Fibroblast of lung (primary cell): ENCODE measurements at places on chromosomes 5 and 9. TPM values are rescaled to one million over a fixed set of nuclear protein-coding genes. Genes with fewer than 3 reads are reported as not detected.

Gene NUTM2G
- not detected in 2 replicates for total RNA-seq

Gene PCDHGA4
- total RNA-seq, result 2.8 and 7.6 TPM in 2 replicates

Gene CFAP90
- 0.26 TPM in 1 of 2 replicates, not detected in the other for total RNA-seq

Gene CDC25C
- 0.26 and 3.0 TPM in 2 replicates for total RNA-seq

Gene IQGAP2
- 7.9 and 8.5 TPM in 2 replicates for total RNA-seq

Gene PLK2
- 835 and 983 TPM in 2 replicates for total RNA-seq

Gene HTR1A
- total RNA-seq, result not detected in 2 replicates

Gene PHF24
- total RNA-seq, result under 0.01 and 0.17 TPM in 2 replicates

Gene CER1
- total RNA-seq, result not detected in 2 replicates

Gene NACC2
- total RNA-seq, result 18.2 and 18.5 TPM in 2 replicates

Gene PTCD2
- total RNA-seq, result 9.5 and 15.9 TPM in 2 replicates

Gene EIF4E1B
- total RNA-seq, result not detected in 2 replicates

Gene FBP2
- total RNA-seq, result not detected in 2 replicates

Gene CXCL14
- 0.17 and 0.26 TPM in 2 replicates for total RNA-seq

Gene CEL
- under 0.01 and 0.33 TPM in 2 replicates for total RNA-seq

Gene ZMAT2
- 69.4 and 77.0 TPM in 2 replicates for total RNA-seq

Gene AGXT2
- total RNA-seq, result not detected in 2 replicates

GRCh38 chr5:91053741-91054025 is 329.4 kb downstream of the ARRDC3 start:
- H3K36me3 ChIP-seq, result no peaks in the 10 kb centered on the region
- H3K27ac ChIP-seq, result no peak overlapping the region
- no peaks in the 10 kb centered on the region for H3K4me1 ChIP-seq
- no peak for DNase-seq

GRCh38 chr5:14727428-14727865 is 62.9 kb downstream of the OTULIN start:
- no peaks in the 10 kb centered on the region for H3K36me3 ChIP-seq
- no peak overlapping the region for H3K4me3 ChIP-seq
- H3K4me1 ChIP-seq, result peaks cover 5% of the 10 kb centered on the region
- no peaks in the 10 kb centered on the region for H3K27me3 ChIP-seq

DNA sequence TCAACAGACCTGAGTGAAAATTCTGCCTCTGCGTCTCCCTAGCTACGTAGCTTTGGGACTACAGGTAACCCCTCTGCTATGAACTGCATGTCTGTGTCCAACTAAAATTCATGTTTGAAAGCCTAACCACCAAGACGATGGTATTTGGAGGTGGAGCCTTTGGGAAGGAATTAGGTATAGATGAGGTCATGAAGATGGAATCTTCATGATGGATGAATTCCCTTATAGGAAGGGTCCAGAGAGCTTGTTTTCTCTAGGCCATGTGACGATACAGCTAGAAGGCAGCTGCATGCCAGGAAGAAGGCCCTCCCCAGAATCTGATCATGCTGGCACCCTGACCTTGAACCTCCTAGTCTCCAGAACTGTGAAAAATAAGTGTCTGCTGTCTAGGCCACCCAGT is 296.4 kb downstream of the SLIT3 start:
- H3K4me1 ChIP-seq, result no peaks in the 10 kb centered on the region
- no peaks in the 10 kb centered on the region for H3K27me3 ChIP-seq
- H3K4me3 ChIP-seq, result no peak overlapping the region
- DNase-seq, result peak; percentile 79
- no peak overlapping the region for H3K27ac ChIP-seq
- no peaks in the 10 kb centered on the region for H3K36me3 ChIP-seq

- no peaks in the 10 kb centered on the region for H3K27me3 ChIP-seq
- DNase-seq, result no peak
- H3K27ac ChIP-seq, result no peak overlapping the region
- H3K4me1 ChIP-seq, result no peaks in the 10 kb centered on the region
- no peaks in the 10 kb centered on the region for H3K36me3 ChIP-seq
- H3K4me3 ChIP-seq, result no peak overlapping the region
Measured at GRCh38 chr9:93702261-93702660, 125.9 kb downstream of the PHF2 start.

DNA sequence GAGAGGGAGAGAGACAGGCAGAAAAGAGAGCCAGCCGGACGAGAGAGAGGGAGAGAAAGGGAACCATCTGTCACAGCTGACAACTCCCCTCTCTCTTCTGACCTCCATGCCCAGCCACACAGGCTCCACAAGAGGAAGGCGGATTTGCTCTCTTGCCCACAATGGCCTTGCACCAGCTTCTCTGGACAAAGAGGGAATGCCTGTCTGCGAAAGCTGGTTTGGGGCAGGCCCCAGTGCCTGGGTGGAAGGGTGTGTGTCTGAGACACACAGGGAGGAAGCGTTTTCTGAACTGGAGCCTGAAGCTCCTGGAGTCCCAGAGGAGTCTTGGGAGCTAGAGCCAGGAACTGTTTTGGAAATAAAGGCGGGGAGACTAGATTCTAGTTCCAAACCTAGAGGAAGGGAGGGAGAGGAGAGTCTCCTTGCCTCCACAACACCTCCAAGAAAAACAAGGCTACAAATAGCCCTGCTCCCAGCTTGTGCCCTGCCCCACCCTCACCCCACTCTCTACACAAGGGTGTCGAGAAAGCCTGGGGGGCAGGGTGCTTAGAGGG is 12.5 kb downstream of the C1QTNF2 start:
- no peaks in the 10 kb centered on the region for H3K27me3 ChIP-seq
- no peak for DNase-seq
- H3K4me1 ChIP-seq, result peaks cover 5% of the 10 kb centered on the region
- no peaks in the 10 kb centered on the region for H3K36me3 ChIP-seq

GRCh38 chr5:115475788-115476187 is 68.8 kb downstream of the FEM1C start:
- no peak overlapping the region for H3K27ac ChIP-seq
- no peaks in the 10 kb centered on the region for H3K4me1 ChIP-seq
- no peaks in the 10 kb centered on the region for H3K36me3 ChIP-seq

GRCh38 chr5:174314261-174314660 is 268.8 kb downstream of the NSG2 start:
- H3K36me3 ChIP-seq, result no peaks in the 10 kb centered on the region
- no peak overlapping the region for H3K4me3 ChIP-seq
- no peak for DNase-seq
- H3K4me1 ChIP-seq, result no peaks in the 10 kb centered on the region
- no peaks in the 10 kb centered on the region for H3K27me3 ChIP-seq

GRCh38 chr9:27368316-27368985 is 71.5 kb upstream of the EQTN start:
- DNase-seq, result no peak
- no peak overlapping the region for H3K4me3 ChIP-seq
- H3K4me1 ChIP-seq, result no peaks in the 10 kb centered on the region
- no peaks in the 10 kb centered on the region for H3K36me3 ChIP-seq

- no peak overlapping the region for H3K4me3 ChIP-seq
- peaks cover 2% of the 10 kb centered on the region for H3K4me1 ChIP-seq
- DNase-seq, result peak; percentile 55
- no peak overlapping the region for H3K27ac ChIP-seq
- H3K27me3 ChIP-seq, result no peaks in the 10 kb centered on the region
Measured at GRCh38 chr5:68562308-68562707, 346.8 kb downstream of the PIK3R1 start.

GRCh38 chr9:35757226-35757891 is 3.3 kb upstream of the MSMP start:
- peaks cover 7% of the 10 kb centered on the region for H3K4me1 ChIP-seq
- DNase-seq, result no peak
- H3K27me3 ChIP-seq, result peaks cover 2% of the 10 kb centered on the region
- H3K36me3 ChIP-seq, result peaks cover 6% of the 10 kb centered on the region
- H3K4me3 ChIP-seq, result peak overlapping the region; percentile 5

DNA sequence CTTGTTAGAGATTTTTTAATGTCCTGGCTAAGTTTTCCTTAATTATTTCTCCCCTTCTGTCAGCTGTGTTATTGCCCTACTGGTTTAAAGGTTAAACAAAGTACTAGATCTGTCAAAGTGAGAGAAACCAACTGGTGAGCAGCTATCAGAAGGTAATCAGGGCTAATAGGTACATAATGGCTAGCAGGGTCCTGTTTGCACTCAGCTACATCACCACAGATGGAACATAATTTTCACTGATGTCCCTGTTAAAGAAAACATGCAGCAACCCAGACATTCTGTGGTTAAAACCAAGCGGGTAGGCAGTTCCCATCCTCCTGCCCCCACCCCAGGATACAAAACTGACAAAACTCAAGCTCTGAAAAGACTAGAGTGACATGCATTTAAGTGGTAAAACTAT is 473.9 kb downstream of the NR2F1-AS1 start:
- H3K4me3 ChIP-seq, result no peak overlapping the region
- H3K4me1 ChIP-seq, result no peaks in the 10 kb centered on the region
- H3K27me3 ChIP-seq, result no peaks in the 10 kb centered on the region

GRCh38 chr5:132215329-132215728 is 12.3 kb downstream of the P4HA2 start:
- peak overlapping the region; percentile 62 for H3K27ac ChIP-seq
- H3K4me1 ChIP-seq, result peaks cover 9% of the 10 kb centered on the region
- DNase-seq, result peak; percentile 98
- peaks cover 16% of the 10 kb centered on the region for H3K36me3 ChIP-seq
- H3K4me3 ChIP-seq, result no peak overlapping the region
- no peaks in the 10 kb centered on the region for H3K27me3 ChIP-seq

GRCh38 chr9:133205996-133206931 is 2.8 kb downstream of the OBP2B start:
- H3K27ac ChIP-seq, result no peak overlapping the region
- no peaks in the 10 kb centered on the region for H3K4me1 ChIP-seq
- peaks cover 2% of the 10 kb centered on the region for H3K27me3 ChIP-seq
- no peaks in the 10 kb centered on the region for H3K36me3 ChIP-seq
- no peak overlapping the region for H3K4me3 ChIP-seq

GRCh38 chr5:94832685-94833084 is 214.2 kb downstream of the SLF1 start:
- H3K27me3 ChIP-seq, result no peaks in the 10 kb centered on the region
- no peak overlapping the region for H3K4me3 ChIP-seq
- no peak for DNase-seq
- H3K27ac ChIP-seq, result no peak overlapping the region

GRCh38 chr5:177276886-177277285 is 26.6 kb downstream of the RAB24 start:
- H3K27ac ChIP-seq, result no peak overlapping the region
- peaks cover 6% of the 10 kb centered on the region for H3K36me3 ChIP-seq
- no peaks in the 10 kb centered on the region for H3K4me1 ChIP-seq
- no peak overlapping the region for H3K4me3 ChIP-seq
- no peak for DNase-seq

- H3K4me3 ChIP-seq, result no peak overlapping the region
- no peak overlapping the region for H3K27ac ChIP-seq
Measured at GRCh38 chr5:103589357-103589756, 26.8 kb upstream of the NUDT12 start.

DNA sequence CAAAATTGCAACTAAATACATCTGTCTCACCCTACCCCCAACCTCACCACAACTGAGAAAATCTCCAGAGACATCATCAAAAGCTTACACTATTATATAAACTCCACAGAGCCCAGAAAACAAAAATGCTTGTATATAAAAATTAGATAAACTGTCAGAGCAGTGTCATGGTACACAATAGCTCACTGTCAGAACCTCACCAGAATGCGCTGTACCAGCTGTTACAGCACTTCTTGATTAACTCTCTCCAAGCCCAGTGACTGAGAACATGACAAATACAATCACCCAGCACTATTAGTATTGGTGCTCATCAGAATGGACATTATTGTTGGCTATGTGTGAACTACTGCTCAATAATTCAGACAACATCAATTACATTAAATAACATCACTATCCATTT is 65.7 kb downstream of the ZDHHC21 start:
- no peak overlapping the region for H3K27ac ChIP-seq
- no peak overlapping the region for H3K4me3 ChIP-seq

GRCh38 chr5:75685141-75685540 is 32.1 kb downstream of the POC5 start:
- no peaks in the 10 kb centered on the region for H3K27me3 ChIP-seq
- H3K36me3 ChIP-seq, result no peaks in the 10 kb centered on the region
- no peak overlapping the region for H3K4me3 ChIP-seq
- H3K27ac ChIP-seq, result no peak overlapping the region

- H3K27me3 ChIP-seq, result no peaks in the 10 kb centered on the region
- no peak overlapping the region for H3K4me3 ChIP-seq
- H3K27ac ChIP-seq, result no peak overlapping the region
- no peaks in the 10 kb centered on the region for H3K36me3 ChIP-seq
- no peaks in the 10 kb centered on the region for H3K4me1 ChIP-seq
Measured at GRCh38 chr5:149831492-149831891, 101.4 kb downstream of the PPARGC1B start.

DNA sequence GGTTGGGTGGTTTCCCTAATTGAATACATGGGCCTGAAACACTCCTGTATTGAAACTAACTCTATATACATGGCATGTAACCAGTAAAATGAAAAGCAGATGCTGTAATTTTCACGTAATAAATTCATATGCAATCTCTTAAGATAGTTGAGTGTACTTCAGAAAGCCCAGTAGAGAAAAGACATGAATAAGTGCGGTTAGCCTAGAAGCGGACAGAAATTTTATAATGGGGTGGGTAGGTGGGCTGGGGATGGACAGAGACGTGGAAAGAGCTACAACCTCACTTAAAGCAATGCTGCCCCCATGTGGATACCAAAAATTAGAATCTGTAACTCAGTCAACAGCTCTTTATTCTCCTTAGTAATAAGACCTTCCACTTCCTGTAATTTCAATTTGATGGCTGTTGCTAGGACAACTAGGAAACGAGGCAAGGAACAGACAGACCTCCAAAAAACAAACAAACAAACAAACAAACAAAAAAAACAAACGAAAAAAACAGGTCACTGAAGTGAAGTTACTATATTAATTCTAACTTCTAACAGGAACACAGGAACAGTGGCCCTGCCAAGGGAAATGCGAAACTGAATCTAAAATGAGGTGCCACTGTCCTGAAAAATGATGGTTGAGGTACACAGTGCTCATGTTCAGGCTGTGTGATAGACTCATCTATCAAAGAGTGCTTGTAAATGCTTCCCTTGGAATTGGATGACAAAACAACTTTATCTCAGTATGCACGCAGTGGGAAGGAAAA is 103.4 kb upstream of the GNA14 start:
- DNase-seq, result peak; percentile 81
- no peaks in the 10 kb centered on the region for H3K27me3 ChIP-seq
- no peaks in the 10 kb centered on the region for H3K36me3 ChIP-seq
- H3K27ac ChIP-seq, result peak overlapping the region; percentile 42
- peaks cover 13% of the 10 kb centered on the region for H3K4me1 ChIP-seq
- H3K4me3 ChIP-seq, result no peak overlapping the region

DNA sequence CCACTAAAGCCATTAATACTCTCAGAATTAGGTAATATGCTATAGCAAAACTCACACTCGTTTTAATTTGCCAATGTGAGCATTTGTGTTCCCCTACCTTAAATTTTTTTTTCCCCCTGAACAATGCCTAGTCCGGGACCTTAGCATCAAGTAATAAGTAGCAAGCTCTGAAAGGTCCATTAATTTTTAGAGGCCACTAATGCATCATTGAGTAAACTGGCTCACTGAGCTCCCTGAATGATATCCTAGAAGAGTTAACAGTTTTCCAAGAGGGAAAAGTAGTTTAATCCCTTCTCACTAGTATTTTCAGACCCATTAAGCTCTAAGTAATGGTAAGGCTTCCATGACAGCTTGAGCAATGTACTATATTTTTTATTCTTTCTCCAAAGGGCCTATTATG is 242.2 kb downstream of the MAT2B start:
- H3K4me1 ChIP-seq, result no peaks in the 10 kb centered on the region
- no peak for DNase-seq
- H3K36me3 ChIP-seq, result no peaks in the 10 kb centered on the region
- no peaks in the 10 kb centered on the region for H3K27me3 ChIP-seq
- no peak overlapping the region for H3K4me3 ChIP-seq
- no peak overlapping the region for H3K27ac ChIP-seq
